ENCODE measurements at places on chromosomes 1 and 21.

- no peak for DNase-seq
Observed at GRCh38 chr1:109388884-109389637, 8.7 kb downstream of the SORT1 start.

- peak; percentile 18 for DNase-seq
Observed at GRCh38 chr1:200302192-200302920, 107.5 kb downstream of the ZNF281 start.

GRCh38 chr1:218463194-218464156, 118.3 kb downstream of the TGFB2 start:
- peak; percentile 46 for DNase-seq

- no peak for DNase-seq
Observed at GRCh38 chr1:226429858-226430715, 22.2 kb upstream of the PARP1 start.

DNA sequence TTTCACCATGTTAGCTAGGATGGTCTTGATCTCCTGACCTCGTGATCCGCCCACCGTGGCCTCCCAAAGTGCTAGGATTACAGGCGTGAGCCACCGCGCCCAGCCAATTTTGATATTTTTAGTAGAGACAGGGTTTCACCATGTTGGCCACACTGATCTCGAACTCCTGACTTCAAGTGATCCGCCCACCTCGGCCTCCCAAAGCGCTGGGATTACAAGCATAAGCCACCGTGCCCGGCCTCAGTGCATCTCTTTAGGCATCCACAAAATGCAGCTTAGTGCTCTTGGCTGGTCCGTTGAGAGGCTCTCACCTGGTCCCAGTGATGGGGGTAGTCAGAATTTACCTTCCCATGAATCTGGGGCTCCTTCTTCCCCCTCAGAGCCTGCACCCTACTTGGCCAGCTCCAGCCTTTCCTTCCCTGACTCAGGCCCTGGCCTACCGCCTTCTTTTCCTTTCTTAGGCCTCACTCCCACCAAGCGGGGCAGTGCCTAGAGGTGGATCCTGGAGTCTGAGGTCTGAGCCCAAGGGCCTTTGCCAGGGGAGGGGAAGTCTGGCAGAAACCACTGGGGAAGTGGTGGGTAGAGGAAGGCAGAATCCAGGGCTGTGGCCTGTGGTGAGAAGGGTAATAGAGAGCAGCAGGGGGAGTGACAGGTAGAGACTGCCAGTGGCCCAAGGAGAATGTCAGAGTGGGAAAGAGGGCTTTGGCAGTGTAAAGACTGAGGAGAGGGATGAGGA, 3.7 kb downstream of the LENEP start:
- DNase-seq = no peak

GRCh38 chr1:12407050-12407961, 177.5 kb downstream of the VPS13D start:
- DNase-seq = peak; percentile 40

- DNase-seq = no peak
Observed at GRCh38 chr1:66397192-66397591, 136.8 kb upstream of the SGIP1 start.

DNA sequence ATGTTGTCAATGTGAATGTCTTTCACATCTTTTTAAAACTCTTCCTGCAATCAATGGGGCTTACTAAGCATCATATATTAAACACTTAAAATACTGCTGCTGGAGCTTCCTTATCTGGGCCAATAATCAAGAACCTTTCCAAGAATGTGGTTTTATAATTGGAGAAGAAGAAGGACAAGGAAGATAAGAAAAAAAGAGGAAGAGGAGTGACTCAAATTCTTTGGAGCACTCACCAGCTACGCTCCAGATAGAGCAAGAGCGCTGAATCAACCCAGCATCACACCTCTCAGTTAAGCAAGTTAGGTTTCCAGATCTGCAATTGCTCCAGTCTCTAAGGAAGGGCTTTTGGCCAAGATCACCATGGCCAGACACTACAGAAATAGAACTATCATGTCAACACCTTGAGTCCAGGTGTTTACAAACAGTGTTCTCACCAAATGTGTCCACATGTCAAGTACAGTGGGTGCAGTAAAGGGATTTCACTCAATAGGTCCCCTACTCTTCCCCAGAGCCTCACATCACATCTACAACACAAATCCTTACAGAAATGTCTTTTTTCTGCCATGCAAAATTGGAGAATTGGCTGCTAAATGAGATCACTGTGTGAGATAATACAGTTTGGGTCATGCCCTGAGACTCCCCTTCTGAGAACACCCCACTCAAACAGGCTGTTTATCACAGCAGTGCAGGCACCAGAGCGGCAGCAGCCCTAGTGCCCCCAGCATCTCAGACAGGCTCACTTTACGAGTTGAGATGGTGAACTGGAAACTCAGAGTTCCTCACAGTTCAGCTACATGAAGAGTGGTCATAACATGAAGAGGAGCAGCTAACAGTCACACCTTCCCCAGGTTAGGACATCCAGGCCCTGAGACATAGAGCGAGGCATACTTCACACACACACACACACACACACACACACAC, 1.7 kb upstream of the SPRR2B start:
- no peak for DNase-seq

DNA sequence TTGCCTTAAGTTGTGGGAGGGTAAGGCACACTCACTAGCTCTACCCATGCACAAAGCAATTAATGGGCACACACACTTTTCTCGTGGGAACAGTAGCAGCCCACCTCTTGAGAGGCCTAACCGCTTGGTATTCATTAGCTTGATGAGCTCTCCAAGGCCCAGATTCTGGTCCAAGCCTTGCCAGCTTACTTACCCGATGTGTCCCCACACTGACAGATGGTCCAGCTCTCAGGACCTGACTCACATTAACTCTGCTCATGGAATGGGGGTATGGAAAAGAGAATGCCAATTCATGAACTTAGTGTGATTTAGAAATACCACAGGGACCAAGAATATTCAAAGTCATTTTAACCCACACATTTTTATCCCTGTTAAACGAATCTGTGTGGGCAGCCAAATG, 106.8 kb upstream of the CACHD1 start:
- DNase-seq = no peak

DNA sequence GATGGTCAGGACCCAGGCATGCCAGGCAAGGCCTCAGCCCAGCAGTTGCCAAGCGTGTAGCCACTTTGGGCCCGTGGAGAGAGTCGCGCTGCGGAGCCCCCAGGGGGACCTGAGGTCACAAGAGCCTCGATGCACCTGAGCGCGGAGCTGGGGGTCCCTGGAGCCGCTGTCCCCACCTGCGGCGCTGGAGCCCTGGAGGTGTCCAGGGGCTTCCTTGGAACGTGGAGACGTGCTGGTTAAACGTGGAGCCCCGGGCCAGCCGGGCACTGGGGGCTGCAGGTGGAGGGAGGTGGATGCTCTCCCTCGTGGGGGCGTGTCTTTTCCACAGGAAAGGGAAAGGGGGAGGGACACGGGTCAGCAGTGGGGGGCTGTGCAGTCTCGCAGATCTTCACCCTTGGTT, 3.1 kb downstream of the PLCH2 start:
- no peak for DNase-seq

- no peak for DNase-seq
Observed at GRCh38 chr1:77541162-77541545, 141.3 kb downstream of the ZZZ3 start.

- no peak for DNase-seq
Observed at GRCh38 chr1:208759255-208759654, 515.1 kb upstream of the PLXNA2 start.

GRCh38 chr1:182101415-182102042, 40.0 kb upstream of the ZNF648 start:
- no peak for DNase-seq

DNA sequence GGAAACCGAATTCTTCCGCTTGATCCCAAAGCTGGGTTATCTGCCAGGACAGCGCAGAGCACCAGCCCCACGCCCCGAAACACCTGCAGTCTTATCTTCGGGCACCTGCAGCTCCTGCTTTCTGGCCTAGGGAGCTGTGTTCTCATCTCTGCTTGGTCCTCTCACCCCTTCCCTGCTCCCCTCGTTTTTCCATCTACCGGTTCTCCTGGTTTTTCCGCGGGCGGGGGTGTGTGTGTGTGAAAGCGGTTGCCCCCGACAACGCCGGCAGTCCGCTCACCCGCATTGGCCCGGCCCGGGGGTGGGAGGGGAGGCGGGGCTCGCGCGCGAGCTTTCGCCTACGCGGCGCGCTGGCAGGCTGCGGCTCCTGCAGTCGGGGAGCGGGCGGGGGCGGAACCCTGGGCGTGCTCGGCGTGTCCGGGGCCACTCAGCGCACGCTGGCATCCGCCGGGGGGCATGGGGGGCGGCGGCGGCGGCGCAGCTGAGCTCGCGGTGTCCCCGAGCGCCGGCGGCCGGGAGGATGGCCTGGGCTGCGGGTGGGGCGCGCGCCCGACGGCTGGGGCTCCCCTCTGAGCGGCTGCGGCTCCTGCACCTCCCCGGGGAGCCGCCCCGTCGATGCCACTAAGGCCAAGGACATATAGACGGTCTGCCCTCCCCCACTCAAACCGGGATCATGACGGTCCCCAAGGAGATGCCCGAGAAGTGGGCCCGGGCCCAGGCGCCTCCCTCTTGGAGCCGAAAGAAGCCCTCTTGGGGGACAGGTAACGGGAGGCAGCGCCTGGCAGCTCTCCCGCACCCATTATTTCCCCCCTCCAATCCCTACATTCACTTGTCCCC, 3.2 kb downstream of the ATP8B2 start:
- peak; percentile 86 for DNase-seq

DNA sequence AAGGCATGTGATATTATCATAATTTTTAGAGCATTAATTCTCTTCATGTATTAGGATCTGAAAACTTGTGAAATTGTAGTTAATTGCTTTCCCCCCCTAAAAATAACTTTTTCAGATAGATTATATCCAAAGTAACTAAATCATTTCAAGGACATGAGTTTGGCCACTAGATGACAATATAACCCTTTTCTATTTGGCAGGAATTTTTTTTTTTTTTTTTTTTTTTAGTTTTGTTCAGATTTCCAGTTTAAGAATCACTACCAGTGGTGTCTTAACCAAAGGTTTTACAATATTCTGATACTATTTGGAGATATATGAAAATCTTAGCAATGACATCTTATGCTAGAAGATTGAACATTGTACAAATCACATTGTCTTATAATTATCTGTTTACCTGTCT, 370.8 kb downstream of the AMY1C start:
- DNase-seq = no peak

DNA sequence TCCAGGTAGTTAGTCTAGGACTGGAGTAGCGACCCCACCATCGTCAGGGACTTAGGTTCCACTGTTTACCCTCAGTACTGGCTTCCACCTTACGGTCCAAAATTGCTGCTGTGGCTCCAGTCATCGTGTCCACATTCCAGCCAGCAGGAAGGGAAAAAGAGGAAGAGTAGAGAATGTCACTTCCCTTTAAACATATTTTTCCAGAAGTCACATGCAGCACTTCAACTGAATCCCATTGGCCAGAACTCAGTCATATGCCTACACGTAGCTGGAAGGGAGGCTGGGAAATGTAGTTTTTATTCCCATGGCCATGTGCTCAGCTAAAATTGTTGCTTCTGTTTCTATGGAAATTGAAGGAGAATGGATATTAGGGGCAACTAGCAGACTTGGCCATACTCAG, 84.1 kb upstream of the SELENON start:
- no peak for DNase-seq

DNA sequence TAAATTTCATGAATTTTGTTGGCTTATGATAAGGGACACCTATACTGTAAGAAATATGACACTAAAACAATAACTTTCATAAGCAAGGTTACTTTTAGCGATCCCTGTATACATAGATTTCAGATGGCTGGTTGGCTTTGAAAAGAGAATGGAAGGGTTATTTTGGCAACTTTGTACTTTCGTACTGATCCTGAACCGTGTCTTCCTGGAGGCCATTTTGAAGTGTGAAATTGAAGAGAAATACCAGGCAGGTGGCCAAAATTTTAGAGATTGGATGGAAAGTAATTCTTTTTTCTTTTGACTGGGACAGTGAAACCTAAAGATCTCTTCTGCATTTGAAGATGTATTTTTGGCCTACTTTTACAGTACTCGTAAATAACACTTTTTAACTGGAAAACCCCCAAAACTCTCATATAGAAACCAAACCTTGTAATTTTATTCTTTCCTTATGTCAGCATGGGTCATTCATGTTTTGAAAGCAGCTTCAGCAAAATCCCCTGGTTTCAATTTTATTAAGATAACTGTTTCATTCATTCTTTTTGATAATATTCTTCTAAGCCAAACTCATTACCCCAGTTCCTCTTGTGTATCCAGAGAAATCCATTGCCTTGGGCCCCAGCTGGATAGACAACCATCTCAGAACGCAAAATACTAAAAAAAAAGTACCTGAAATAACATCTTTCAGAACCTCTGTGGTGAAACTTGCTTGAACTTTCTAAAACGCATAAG, 38.4 kb upstream of the ZNF281 start:
- DNase-seq = no peak

DNA sequence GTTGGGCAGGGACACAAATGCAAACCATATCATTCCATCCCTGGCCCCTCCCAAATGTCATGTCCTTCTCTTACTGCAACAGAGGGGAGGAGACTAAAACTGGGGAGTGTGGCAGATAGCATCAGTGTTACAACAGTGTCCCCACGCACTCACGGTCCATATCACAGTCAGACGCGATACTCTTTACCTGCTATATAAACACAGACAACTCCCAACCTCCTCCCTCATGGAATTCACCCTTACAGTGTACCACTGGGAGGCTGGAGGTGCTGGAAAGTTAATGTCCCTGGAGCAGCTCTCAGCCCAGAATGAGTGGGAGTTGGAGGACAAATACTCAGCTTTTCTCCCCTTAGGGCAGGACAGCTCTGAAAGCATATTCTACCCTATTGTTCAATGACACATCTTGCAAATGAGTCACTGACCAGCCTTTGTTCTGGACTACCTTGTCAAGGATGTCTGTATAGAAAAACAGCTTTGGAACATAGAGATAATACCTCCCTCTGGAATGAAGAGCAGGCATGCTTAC, 445.9 kb downstream of the SETD4 start:
- DNase-seq = peak; percentile 43

GRCh38 chr21:39288987-39289386, 24.4 kb downstream of the BRWD1 start:
- DNase-seq = no peak

GRCh38 chr1:3168678-3169077, 99.7 kb downstream of the PRDM16 start:
- no peak for DNase-seq

- DNase-seq = no peak
Observed at GRCh38 chr1:182235952-182236650, 155.5 kb downstream of the GLUL start.

DNA sequence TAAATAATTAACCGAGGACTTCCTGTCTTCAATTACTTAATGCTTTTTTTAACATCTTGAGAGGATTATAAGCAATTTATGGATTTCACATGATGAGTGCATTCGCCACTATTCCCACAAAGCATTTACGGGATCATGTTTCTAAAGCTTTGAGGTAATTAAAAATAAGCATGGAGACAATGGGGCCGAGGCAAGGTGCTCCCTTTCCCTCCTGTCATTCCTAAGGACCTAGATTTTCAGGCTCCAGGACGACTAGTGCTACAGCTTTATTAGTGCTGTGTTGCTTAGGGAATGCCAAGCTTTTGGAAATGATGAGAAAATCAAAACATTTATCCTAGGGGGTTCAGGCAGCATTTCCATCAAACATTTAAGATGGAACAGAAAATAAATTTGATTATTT, 209.2 kb downstream of the KCTD3 start:
- DNase-seq = no peak

- peak; percentile 43 for DNase-seq
Observed at GRCh38 chr1:6438047-6438525, 13.5 kb downstream of the ESPN start.

- DNase-seq = no peak
Observed at GRCh38 chr21:40660461-40660860, 186.5 kb downstream of the DSCAM start.
